ENCODE measurements at places on chromosomes 5 and 9.

DNA sequence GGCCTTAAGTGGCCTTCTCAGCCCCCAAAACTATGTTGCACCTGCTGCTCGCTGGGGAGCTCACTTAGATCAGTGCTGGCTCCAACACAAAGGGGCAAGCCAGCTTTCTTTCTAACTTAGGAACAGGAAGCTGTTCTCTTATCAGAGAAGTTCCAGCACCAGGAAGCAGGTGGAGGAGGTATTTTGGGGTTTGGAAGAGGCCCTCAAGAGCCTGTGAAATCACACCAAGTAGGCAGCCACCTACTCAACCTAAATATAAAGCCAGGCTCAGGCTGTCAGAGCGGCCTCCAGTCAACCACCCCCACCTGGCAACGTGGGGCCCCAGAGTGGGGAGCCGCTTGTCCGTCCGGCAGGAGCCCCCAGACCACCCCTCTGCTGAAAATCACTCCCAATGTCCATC, 152.8 kb downstream of the OLFM1 start:
- DNase-seq = no peak

DNA sequence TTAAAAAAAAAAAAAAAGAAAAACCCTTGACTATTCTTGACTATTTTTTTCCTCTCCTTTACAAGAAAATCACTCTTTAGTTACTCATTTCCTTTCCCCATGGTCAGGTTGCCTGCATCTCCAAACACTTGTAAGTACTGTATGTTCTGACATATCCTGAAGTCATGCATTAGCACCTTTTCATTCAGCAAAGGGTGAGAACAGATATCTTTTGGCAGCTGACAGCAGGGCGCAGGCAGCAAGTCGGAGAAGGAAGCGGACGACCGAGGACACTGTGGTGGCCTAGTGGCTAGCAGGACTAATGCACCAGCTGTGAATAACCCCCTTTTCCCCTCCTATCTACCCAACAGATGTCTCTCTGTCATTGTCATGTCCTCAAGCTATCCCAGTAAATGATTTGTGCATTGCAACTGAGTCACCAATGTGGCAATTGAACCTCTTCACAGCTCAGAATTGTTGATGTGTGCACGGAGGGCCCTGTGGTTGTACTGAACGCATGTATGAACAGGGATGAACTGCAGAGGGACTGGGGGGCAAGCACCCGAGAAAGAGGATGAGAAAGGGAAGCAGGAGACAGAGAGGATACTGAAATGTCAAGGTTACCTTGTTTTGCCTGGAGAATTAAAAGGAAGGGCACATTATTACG, 996.0 kb upstream of the ARRDC3 start:
- no peak for DNase-seq

- DNase-seq = no peak
Measured at GRCh38 chr5:24714746-24715145, 70.0 kb upstream of the CDH10 start.

- DNase-seq = no peak
Measured at GRCh38 chr5:52077941-52078815, 694.9 kb downstream of the ISL1 start.

DNA sequence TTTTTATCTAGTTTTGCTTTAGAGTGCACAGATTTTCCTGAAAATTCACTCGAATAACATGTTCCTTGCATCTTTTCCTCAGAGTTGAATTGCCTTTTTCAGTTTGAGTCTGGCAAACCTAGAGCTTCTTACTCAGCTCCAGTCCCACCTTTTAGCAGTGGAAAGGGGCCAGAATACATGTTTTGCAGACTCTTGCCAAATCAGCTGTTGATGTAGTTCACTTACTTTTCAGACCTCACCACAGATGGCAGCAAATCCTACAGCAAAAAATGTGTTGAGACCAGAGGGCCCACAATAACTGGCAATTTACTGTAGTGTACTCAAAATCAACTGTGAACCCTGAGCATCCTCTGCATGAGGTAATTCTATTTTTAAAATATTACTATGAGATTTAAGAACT, 545.2 kb upstream of the ACO1 start:
- no peak for DNase-seq

All from CD4-positive, alpha-beta T cell treated with Interleukin-6 for 4 hours (primary cell).